ENCODE measurements at places on chromosomes 3 and 15.

DNA sequence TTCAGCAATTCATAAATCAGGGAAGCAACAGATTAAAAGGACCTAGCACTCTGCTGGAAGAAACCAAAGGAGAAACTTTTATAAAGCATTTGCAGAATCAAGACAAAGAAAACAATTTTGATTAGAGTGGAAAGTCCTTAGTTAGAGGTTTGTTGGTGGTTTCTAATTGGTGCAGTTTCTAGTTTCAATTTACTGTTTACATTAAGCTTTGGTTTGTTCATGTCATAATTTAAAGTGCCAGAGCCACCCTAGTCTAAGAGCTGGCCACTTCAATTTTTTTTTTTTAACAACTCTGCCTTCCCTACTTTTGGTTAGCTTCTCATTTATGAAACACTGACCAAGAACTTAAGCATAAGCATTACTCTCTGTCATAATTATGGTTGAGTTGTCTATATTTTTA is 1428.2 kb upstream of the GBE1 start:
- no peak for DNase-seq

DNA sequence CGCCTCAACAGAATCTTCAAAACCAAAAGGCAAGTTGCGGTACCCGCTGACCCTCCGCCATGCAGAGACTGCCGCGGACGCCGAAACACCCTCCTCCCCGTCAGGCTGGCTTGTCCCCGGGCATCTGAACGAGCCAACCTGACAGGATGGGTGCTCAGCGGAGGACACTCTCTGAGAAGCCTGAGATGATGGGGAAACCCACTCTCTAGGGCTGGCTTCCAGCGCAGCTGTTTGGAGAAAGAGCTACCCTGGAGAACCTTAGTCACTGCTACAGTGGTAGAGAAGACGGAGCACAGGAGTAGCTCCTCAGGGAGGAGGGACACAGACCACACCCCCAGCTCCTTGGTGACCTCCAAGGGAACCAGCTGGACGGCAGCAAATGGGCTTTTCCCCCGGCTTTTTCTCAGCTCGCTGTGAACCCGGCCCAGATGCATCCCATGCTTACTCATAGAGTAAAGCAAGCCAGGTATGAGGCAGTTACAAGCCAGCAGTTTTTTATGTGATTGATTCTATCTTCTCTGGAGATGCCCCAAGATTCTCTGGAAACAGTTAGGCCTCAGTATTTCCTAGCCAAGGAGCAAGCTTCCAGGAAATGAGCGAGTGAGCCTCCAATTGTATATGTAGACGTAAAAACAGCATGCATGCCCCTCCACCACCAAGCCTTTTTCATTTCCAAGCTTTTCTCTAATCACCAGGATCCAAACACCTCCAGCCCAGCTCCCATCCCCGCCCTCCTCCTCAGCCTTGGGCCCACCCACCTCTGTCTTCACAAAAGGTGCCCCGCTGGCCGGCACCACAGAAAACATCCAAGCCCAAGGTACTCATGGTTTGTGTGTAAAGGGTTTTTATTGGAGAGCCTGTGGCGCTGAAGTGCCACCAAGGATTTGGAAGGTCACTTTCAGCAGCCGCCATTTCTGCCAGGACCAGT is 38.7 kb downstream of the FAM174B start:
- DNase-seq, result no peak

DNA sequence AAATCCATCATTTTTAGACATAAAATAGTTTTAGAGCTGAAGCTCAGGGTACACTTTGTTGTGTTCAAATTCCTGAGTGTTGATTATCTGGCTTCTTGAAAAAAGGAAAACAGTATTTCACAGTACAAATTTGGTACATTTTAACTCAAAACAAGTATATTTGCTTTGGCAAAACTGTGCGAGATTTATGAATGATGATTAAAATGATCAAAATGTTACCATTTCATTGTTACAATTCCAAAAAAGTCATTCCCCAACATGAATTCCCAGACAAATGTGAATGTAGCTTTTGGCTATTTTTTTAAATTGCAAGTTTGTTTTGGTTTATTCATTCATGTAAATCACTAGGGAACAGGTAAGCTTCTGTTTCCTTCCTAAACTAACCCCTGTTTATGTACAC is 347.4 kb upstream of the DCBLD2 start:
- no peak for DNase-seq

- DNase-seq, result no peak
These were observed 961.6 kb downstream of the MCTP2 start for GRCh38 chr15:95192923-95193322.

- no peak for DNase-seq
These were observed 24.4 kb upstream of the CYP11A1 start for GRCh38 chr15:74391582-74392450.

DNA sequence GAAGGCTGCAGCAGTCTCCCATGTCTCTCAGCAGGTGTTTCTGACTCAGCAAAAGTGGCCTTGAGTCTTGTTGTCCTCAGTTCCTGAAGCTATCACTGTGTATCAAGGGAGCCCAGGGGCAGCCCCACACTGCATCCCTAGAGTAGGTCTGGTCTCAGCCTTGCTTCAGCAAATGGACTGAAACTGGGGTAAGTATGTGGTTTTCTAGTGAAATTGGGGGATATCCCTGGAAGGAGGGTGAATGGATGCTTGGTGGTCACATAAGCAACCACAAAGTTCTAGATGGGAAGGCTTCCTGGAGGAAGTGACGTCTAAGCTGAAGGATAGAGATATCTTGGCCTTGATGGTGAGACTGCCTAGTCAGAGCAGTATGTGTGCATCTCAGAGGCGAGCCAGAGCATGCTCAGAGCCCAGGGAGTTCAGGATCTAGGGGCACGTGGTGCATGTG is 38.4 kb downstream of the TMEM158 start:
- DNase-seq, result no peak

DNA sequence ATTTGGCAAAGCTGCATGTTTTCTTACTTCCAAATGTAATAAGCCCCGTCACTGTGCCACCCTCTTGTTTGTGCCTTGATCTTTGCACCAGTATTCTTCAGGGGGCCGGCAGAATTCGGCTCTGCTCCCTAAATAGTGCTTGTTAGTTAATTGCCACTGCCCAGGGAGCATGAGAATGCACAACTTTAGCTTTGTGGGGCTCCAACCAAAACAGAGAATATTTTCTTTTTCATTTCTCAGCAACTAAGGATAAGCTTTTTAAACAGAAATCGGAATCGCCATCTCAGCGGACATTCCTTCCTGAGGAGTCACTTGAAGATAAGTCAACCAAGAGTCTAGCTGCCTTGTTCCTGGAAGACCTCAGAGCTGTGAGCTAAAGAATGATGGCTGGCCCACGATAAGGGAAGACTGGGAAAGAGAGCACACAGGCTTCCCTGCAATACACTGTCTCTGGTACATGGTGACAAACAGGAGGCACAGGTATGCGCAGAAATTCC is 106.0 kb downstream of the LRIG1 start:
- no peak for DNase-seq

- no peak for DNase-seq
These were observed 45.6 kb upstream of the TFRC start for GRCh38 chr3:196127308-196128040.

GRCh38 chr3:158471639-158472294 is 99.2 kb upstream of the MLF1 start:
- no peak for DNase-seq

GRCh38 chr15:38260077-38260476 is 7.4 kb downstream of the SPRED1 start:
- DNase-seq, result no peak

- no peak for DNase-seq
These were observed 166.3 kb downstream of the NECTIN3 start for GRCh38 chr3:111237946-111238345.

DNA sequence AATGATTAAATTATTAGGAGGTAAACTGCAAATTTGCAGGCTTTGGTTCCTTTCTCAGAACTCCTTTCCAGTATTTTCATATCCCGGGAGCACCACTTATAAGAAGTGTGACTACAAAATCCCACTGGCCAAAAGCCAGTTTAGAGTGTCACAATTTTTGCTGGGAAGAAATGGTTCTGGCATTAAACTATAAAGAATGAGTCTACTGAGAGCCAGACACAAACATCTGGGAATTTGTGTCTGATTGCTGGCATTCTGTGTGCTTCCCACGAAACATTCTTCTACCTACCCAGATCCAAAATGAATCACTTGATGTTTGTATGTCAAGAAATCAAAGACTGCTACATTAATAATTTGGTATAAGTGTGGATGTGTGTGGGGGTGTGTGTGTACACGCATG is 82.8 kb downstream of the DUT start:
- DNase-seq, result no peak

DNA sequence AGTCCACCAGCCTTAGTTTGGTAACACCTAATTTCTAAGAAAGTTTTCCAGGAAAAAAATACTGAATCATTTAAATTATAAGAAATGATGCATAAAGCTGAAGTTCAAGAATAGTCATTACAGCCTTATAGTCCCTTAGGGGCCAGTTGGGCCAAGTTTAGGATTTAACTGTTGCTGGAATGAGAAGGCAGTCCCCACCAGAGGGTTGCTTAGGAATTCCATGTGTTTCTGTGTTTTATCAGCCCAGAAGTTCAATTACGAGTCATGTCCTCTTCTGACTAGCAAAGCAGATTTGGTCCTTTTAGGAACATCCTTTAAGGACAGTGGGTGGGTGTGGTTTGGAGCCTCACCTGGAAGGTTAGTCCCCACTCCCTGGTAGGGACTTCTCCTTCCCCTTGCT is 57.0 kb upstream of the NR2E3 start:
- no peak for DNase-seq

GRCh38 chr3:149266736-149267135 is 45.1 kb upstream of the CP start:
- no peak for DNase-seq

DNA sequence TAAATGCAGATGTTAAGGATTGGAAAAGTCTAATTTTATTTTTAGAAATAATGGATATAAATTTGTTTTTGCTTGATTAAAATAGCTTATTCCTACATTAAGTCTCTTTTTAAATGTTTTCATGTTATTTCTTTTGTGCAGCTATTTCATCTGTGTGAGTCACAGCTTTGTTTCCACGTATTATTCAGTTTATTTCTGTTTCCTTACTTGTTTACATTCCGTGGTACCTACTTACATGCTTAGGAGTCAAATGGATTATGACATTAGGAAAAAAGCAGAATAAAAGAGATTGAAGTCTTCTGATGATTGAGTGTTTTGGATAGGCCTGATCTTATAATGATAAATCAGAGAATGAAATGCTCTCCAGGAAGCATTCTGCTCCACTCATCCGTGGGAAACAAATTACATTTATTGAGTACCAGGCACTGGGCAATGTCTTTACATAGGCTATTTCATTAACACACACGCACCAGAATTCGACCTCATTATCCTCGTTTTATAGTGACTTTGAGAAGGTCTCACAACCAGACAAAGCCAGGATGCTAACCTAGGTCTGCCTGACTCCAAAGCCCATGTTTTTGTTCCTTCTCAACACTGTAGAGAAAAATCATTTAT is 38.1 kb upstream of the RASA2 start:
- DNase-seq, result no peak

GRCh38 chr3:43857361-43858293 is 166.9 kb downstream of the ABHD5 start:
- DNase-seq, result peak; percentile 68

DNA sequence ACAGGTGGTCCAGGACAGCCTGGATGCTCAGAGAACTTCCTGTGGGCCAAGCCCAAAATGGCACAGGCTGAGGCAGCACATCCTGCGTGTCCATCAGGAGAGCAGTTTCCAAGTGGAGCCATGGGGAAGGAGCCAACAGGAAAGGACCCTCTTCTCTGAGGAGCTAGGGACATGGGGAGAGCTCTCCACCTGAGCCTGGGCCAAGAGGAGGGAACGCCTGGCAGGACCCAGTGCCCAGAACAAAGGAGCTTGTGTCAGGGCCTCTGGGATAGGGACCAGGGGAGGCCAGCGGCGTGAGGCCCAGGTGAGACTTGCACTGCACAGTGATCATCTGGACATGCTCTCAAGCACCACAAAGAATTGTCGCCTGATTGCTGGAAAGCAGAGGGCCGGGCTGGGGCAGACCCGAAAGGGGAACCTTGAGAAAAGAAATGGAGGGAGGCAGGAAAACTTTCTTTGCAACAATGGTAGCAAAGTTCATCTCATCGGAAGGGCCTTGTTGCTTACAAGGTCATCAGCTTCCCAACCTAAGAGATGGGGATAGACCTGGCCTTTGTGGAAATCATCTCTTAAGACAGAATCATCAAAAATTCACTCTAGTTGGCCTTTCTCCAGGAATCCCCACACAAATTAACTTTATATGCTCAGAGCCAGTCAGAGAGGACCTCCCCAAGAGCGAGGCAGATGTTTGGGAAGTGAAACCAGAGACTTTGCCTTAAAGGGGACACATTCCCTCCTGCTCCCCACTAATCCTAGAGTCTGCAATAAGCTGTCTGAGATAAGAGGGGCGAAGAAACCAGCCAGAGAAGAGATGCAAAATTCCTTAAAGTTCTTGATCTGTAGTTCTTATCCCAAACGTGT is 47.7 kb upstream of the HES1 start:
- no peak for DNase-seq

DNA sequence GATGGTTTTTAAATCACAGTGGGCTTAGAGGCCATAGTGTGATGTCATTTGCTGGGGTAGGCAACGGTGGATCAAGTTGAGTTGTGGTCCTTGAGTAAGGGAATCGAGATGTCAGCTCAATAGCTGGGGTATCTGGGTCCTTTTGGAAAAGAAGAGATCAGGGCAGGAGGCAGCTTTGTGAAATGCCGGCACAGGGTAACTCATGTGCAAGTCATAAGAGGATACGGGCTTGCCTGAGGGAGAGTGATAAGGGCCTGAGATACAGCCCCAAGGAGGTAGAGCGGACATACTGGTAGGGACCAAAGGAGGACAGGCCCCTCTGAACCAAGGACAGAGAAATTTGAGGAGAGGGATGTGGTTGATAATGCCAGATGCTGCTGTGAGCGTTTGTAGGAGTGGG is 4.2 kb upstream of the FAM131A start:
- DNase-seq, result no peak

DNA sequence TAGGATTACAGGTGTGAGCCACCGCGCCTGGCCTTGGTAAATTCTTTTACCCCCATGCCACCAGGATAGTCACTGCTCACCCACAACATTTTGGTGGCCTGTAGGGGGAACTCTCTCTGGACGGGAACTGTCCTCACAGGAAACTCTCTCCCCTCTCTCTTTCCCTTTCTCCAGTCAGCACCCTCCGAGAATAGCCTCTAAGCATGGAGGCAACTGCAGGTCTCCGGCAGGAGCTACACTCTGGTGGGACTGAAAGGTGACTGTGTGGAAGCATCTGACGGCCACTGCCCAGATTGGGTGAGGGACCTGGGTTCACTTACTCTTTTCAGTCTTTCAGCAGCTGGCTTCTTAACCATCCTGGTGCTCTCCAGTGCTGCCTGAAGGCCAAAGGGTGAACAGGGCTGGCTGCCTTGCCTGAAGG is 21.3 kb downstream of the TRANK1 start:
- no peak for DNase-seq

DNA sequence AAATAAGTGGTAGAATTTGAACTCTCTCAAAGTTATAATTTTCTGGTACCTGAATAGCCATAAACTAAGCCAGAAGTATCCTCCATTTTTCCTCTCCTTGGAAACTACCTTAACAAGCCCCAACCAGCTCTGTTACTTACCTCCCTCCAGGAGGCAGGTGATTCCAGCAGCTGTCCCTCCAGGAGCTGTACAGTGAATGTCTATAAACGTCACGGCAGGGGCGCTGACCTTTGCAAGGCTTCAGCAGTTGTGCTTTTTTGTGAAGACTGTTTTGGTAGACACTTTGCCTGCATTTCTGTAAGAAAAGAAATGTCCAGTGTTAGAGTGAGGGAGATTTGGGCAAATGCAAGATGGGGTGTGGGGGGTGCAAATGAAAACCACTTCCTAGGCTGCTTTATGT is 67.2 kb downstream of the LEO1 start:
- no peak for DNase-seq

GRCh38 chr3:37661615-37662306 is 199.9 kb upstream of the CTDSPL start:
- no peak for DNase-seq

GRCh38 chr15:63156755-63157117 is 541 bp downstream of the RPS27L start:
- peak; percentile 90 for DNase-seq

All from esophagus muscularis mucosa (tissue), 4 donors.